Astrocyte (in vitro differentiated cells and primary cell): ENCODE measurements at places on chromosomes 1 and 21. TPM values are rescaled to one million over a fixed set of nuclear protein-coding genes. Genes with fewer than 3 reads are reported as not detected.

- peak; percentile 45 for DNase-seq
These were observed 37.0 kb downstream of the TM2D1 start for GRCh38 chr1:61687901-61688300.

Gene CHI3L1
- total RNA-seq: 0.20 and 0.34 TPM in 2 replicates

DNA sequence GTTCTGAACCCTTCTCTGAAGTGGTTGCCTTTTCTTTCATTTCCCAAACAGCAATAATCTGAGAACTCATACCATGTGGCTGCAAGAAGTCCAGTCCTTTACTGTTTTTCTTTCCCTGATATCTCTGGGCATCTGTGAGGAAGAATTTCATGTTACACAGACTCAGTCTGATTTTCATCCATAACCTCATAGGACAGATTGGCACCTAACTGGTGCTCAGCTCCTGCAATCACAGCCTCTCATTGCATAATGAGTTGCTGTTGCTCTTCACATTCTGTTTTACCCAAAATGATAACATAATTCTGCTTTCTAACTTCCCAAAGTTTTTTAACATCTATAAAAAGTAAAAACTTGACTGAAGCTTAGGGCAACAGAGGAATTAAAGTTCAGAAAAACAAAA is 472.2 kb upstream of the PBX1 start:
- DNase-seq: no peak

DNA sequence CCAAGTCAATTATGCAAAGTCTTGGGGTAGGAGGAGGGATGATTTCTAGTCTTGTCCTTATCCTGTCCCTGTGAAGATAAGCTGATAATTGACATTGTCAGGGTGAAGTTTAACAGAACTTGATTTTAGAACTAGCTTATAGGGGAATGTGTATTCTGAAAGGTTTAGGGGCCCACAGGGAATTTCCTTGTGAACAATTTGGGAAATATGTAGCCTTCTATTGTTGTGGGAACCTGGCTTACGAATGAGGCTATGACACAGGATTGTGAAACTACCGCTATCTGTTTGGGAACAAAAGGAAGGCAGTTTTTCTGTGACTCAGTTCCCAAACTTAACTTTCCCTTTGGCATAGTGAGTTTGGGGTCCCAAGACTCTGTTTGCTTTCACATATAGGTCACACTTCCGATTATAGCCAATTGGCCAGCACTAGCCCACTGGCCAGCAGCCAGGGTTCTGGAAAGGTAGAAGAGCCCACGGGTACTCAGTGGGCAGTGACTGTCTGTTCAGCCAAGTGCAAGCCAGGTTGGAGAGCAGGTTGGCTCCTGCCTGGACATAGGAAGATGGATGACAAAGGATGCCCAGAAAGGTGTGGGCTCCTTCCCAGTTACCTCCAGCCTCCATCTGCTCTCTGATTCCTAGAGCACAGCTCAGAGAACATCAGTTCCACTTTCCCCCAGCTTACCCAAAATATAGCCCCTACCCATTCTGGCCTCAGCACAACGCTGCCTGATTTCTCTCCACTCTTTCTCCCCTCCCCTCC is 35.5 kb downstream of the H3-3A start:
- peak; percentile 83 for DNase-seq

Gene UCK2
- 111 TPM in 2 replicates for total RNA-seq

- no peak for DNase-seq
These were observed 189.5 kb upstream of the GREM2 start for GRCh38 chr1:240801442-240801841.

Gene CFAP126
- total RNA-seq: not detected in 2 replicates

- no peak for DNase-seq
These were observed 115.4 kb upstream of the TIAM1 start for GRCh38 chr21:31459457-31459856.
